ENCODE measurements at places on chromosomes 7 and 10. TPM values are rescaled to one million over a fixed set of nuclear protein-coding genes. Genes with fewer than 3 reads are reported as not detected.

DNA sequence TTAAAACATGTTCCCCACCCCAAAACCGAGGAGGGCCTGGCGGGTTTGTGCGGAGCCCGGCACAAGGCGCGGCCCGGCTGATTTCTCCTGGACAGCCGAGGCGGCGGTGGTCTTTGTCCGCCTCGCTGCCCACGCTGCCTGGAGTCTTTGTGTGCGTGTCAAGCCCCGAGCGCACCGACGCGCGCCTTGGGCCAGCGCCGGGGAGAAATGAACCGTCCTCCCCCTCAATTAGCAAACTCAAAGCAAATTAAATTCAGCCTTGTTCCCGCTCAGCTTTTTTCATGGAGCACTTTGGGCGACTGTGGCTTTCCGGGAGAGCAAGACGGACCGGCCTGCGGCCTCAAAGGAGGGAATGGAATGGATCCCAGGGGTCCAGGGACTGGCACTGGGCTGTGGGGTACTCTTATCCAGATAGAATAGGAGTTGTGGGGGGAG, 4.1 kb downstream of the EMX2 start:
- no peak for DNase-seq

GRCh38 chr7:28350662-28351061, 61.7 kb upstream of the CREB5 start:
- DNase-seq: no peak

H2BK1 gene
- not detected for polyA plus RNA-seq

MIOS gene
- polyA plus RNA-seq: 12.4 TPM

HOXA5 gene
- 8.6 TPM for polyA plus RNA-seq

IFIT5 gene
- polyA plus RNA-seq: 4.2 TPM

HOXA10 gene
- polyA plus RNA-seq: 0.18 TPM

ADAMTS14 gene
- polyA plus RNA-seq: 0.15 TPM

Data from mammary epithelial cell (primary cell).